Breast epithelium (tissue), 4 donors: ENCODE measurements at places on chromosomes 1 and 21. TPM values are rescaled to one million over a fixed set of nuclear protein-coding genes. Genes with fewer than 3 reads are reported as not detected.

- DNase-seq, result no peak
Measured at GRCh38 chr1:44355582-44356305, 687 bp upstream of the ERI3 start.

- no peak for DNase-seq
Measured at GRCh38 chr1:34166625-34167361, 1.8 kb upstream of the CSMD2 start.

DNA sequence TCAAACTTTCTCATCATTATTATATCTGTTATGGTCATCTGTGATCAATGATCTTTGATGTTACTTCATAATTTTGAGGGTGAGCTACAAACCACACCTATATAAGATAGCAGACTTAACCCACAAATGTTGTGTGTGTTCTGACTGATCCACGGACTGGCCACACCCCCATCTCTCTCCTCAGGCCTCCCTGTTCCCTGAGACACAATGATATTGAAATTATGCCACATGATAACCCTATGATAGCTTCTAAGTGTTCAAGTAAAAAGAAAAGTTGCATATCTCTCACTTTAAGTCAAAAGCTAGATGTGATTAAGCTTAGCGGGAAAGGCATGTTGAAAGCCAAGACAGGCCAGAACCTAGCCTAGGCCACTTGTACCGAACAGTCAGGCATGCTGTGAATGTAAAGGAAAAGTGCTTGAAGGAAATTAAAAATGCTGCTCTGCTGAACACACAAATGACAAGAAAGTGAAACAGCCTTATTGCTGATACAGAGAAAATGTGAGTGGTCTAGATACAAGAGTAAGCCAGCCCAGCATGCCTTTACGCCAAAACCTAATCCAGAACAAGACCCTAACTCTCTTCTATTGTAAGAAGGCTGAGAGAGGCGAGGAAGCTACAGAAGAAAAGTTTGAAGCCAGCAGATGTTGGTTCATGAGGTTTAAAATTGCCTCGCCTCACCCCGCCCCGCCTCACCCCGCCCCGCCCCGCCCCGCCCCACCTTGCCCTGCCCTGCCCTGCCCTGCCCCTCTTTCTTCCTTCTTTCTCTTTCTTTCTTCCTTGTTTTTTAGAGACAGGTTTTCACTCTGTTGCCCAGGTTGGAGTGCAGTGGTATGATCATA, 16.5 kb downstream of the CTSS start:
- no peak for DNase-seq

DNA sequence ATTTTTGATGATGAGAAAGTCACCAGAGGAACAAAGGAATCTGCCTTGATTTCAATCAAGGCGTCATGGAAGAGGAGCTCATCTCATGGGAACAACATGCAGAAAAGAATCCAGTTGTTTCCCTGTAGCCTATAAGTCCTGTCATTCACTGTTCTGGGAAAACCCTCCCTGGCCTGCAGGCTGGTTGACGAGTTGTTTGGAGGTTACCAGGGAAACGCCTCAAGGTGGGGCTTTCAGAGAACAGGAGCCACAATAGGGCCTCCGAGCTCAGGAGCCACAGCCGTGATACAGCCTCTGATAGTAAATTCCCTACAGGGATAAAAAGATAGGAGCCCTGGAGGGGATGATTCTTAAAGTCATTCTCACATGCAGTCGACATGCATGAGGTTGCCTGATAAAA, 135.2 kb downstream of the PSMG1 start:
- no peak for DNase-seq

DNA sequence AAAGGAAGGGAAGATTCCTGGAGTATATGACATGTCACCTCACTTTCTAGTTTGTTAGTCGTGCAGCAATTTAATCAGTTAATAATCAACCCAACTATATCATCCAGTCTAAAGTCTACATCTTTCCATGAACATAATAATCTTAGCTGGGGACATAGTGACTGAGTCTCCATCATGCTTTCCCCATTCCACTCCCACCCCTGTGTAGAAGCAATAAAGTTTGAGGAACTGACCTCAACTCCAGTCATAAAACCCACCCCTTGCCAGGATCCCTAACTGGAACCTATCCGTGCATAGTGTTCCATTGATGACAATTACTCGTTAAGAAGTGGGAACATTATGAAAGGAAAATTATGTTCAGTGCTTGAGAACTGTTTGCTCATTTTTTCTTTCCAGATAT, 48.9 kb upstream of the MROH9 start:
- no peak for DNase-seq

- no peak for DNase-seq
Measured at GRCh38 chr1:167776151-167776550, 54.4 kb downstream of the MPZL1 start.

The PPFIA4 gene
- total RNA-seq, result 0.80 TPM

DNA sequence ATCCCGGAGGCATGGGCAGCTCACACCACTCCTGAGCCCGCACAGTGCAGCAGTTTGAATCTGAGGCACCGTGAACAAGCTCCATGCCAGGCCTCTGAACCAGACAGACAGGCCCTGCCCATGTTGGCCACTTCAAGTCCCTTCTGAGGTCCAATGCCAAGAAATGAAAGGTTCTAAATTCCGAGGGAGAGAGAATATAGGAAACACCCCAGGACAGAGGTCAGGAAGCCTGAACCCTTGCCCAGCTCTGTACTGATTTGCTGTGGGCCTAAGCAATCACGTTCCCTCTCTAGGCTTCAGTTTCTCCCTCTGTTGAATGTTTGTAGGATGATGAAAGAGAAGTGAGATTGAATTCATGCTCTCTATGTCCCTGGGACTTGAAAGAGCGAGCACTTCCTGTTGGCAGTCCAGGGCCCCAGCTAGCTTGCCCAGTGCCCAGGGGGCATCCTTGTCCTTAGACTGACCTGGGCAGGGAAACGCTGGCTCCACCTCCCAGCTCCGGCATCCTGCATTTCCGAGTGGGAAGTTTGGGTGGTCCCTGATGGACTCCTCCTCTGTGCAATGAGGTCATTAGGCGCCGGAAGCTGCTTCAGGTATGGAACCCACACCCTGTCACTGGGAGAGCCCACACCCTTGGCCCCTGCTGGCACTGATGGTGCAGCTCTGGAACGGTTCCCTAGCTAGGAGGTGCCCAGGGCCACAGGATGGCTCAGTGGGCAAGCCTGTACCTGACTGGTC, 242.4 kb upstream of the TMEM51 start:
- DNase-seq, result peak; percentile 97

DNA sequence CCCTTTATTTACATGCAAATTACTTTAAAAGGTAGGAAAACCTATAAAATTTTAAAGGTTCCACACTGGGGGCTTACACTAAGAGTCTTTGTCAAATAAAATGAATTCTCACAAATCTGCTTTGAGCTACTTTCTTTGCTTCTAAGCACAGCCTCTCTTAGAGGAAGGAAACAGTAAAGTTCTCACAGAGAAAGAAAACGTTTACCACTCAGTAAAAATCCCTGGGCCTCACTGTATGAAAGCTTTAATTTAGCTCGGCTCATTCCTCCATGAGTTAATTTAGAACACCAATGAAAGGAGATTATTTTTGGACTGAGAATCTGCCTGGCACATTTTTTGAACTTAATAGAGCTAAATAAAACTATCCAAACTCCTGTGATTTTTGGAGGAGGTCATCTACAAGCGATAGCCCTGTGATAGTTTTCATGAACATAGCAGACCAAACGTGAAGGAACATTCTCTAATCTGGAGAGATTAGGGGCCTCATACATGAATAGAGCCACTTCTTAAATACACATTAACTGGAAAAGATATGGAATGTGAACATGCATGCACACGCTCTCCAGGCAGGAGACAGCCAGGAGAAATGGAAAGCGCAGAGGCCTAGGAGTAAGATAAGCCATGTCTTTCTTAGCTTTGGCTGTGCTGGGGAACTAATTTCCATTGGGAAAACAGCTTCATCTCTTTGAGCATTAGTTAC, 32.8 kb downstream of the PRRX1 start:
- no peak for DNase-seq

DNA sequence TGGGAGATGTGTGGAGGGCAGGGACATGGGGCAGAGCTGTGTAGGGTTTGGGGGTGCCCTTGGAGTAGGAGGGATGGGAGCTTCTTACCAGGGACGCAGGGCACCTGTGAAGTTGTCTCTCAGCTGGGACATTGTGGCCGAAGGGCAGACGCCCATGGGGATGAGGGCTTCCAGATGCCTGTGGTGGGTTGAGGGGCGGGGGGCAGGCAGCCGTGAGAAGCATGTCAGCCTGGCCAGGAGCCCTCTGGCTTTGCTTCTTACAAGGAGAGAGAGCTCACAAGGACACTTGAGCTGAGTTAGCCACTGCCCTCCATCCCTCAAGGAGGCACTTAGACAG, 8.5 kb downstream of the A3GALT2 start:
- no peak for DNase-seq

GRCh38 chr1:167518331-167518700, at the start of gene CD247:
Gene CD247 (minus strand): TSS chr1:167518529. CDS start chr1:167518465, 64 bp downstream.
- DNase-seq, result no peak

DNA sequence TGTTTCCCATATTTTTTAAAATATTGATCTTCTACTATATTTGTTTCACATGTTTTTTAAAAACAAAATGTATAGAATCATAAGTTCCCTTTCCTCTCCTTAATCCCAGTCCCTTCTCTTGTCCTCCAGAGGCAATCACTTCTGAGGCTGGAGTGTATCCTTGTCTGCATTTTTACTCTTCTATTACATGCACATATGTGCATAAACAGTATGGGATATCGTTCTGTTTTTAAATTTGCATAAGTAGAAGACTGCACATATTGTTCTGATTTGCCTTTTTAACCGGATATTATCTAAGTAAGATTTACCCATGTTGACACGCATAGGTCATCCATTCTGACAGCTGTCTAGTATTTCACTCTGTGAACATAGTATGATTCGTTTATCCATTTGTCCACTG, 142.0 kb downstream of the TRABD2B start:
- DNase-seq, result no peak

DNA sequence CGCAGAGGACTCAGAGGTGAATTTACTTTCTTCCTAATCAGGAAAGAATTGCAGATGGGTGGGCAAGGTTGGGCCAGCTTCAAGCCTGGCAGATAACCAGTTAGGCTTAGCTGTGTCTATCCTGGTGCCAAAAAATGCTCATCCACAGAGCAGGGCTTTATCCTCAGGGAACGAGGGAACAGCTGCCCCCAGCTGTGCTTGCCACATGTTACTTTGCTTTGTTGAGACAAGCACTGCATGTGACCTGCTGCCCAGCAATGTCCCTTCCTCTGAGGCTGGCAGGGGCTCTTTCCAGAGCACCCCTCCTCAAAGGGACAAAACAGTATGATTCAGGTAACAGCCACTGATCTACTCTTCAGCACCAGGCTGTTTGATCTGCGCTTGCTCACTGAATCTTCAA, 505.1 kb upstream of the USP24 start:
- no peak for DNase-seq

DNA sequence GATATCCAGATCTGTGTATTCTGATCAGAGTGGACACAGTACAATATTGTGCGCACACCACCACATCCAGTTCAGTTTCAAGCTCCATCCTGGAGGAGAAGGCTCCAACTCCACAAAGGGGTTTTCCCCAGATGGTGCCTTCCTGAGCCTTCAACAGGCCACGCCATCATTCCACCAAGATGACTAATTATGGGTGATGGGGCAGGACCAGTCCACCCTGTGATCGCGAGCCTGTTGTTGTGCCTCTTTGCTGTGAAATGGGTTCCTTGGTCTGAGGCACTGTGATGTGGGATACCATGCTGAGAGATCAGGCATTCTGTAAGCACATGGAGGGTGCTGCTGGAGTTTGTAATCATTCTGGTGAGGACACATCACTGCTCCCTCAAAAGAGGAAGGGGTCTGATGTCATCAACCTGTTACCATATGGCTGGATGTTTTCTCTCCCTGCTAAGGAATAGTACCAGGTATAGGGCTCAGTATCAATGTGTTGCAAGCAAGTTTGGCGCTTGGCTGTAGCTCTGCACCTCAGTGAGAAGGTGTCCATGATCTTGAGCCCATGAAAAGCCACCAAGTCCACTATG, 6.7 kb upstream of the SH2D2A start:
- DNase-seq, result no peak

GRCh38 chr1:226422478-226422877, 14.6 kb upstream of the PARP1 start:
- no peak for DNase-seq

DNA sequence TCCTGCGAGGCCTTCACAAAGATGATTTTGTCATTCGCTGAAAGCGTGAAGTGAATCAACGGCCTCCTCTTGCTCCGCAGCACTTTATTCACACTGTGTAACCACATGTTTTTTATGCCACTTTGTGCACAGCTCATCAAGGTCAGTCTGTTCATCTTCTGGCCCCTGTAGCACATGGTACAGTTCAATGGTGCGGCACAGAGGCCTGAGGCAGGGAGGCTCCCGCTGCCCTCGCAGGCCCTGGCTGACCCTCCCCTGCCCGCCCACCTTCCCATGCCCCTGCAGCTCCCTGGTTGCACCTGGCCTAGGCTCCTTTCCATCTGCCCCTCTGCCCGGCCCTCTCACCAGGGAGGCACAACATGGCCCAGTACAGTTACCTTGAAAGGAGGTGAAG, 87.5 kb downstream of the CD247 start:
- no peak for DNase-seq

GRCh38 chr1:229013981-229014380, 256.9 kb upstream of the RAB4A start:
- DNase-seq, result no peak

DNA sequence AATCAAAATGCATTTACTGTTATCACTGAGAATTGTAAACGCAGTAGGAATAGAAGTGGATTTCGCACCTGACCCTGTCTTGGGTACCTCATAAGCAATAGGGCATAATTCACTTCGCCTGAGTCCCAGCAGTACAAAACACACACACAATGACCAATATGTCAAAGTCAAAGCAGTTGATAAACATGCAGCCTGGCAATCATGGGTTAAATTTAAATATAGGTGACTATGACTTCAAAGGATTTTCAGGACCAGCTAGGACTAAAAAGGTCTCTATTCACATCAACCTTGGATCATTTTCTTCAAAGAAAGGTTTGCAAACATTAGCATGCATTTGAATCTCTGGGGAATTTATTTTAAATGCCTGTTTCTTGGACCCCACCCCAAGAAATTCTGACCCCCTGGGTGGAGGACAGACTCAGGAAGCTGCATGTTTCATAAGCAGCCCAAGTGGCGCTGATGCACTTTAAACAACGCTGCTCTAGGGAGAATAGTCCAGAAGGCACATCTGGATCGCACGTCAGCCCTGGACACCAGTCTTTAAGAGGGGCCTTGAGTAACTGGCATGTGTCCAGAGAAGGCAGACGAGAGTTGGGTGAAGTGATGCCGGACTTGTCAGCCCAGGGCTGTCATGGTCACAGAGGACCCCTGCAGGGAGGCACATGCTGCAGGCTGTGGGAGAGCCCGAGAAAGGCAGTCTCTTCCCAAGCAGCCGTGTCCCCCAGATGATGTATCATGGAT, 55.7 kb upstream of the EFHD2 start:
- no peak for DNase-seq

DNA sequence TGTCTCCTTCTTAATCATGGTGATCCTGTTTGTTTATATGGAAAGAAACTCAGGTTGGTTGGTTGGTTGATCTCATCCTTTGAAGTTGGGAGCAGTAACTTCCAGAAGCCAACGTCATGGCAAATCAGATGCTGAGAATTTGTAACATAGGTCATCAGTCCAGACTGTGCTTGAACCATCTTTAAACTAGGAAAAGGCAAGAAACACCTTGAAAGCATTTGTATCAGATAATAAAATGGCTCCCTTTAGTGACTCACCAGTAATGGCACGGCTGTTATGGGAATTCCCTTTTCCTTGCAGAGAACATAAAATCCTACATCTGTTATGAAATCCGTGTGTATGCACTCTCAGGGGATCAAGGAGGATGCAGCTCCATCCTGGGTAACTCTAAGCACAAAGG, 58.1 kb downstream of the SERBP1 start:
- no peak for DNase-seq

The PGLYRP4 gene
- not detected for total RNA-seq

- no peak for DNase-seq
Measured at GRCh38 chr1:45407629-45408287, 67.5 kb upstream of the MUTYH start.

- DNase-seq, result no peak
Measured at GRCh38 chr1:66119148-66119547, 326.5 kb downstream of the PDE4B start.
